ENCODE measurements at places on chromosomes 3 and 15.

GRCh38 chr15:57806003-57806402 is 99.5 kb downstream of the POLR2M start:
- no peak for DNase-seq

GRCh38 chr3:190579514-190580137 is 65.7 kb downstream of the IL1RAP start:
- DNase-seq, result no peak

DNA sequence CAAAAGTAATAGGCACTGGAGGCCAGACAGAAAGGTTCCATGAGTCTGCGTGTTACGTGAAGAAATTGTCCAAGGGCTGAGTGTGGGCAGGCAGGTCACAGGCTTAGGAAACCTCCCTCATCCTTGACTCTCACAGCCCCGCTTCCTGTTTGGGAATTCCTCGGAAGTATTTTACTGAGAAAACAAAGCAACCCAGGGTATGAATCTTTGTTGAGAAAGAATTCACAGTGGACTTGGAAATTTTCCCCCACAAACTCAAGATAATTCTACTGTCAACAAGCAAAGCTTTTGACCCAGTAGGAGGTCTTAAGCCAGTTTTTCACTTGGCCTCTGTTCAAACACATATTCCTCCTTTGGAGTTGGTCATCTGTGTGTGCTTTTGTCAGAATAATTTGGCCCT is 377.1 kb upstream of the TPM1 start:
- DNase-seq, result no peak

DNA sequence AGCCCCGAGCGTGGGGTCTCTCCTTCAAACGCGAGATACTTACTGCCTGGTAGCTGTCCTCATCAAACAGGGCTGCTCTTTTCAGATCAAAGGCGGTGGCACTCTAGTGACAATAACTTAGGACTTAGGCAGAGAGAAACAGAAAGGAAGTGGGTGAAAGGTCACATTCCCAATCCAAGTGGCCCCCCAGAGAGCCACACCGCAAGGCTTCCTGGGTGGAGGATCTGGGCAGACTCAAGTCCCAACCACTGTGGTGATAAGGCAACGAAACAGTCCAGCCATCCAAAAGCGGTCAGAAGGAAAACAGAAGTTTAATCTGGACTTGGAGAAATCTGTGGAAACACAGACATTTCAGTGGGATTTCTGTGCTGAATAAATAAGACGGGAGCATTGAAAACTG is 227.2 kb downstream of the ADAMTS17 start:
- no peak for DNase-seq

- DNase-seq, result no peak
Measured at GRCh38 chr15:56981160-56981559, 62.7 kb downstream of the TCF12 start.

GRCh38 chr3:193391902-193392301 is 13.3 kb upstream of the ATP13A5 start:
- no peak for DNase-seq

- DNase-seq, result no peak
Measured at GRCh38 chr3:81339040-81339845, 422.2 kb downstream of the GBE1 start.

- DNase-seq, result no peak
Measured at GRCh38 chr3:175743733-175744400, 884.7 kb downstream of the NAALADL2 start.

DNA sequence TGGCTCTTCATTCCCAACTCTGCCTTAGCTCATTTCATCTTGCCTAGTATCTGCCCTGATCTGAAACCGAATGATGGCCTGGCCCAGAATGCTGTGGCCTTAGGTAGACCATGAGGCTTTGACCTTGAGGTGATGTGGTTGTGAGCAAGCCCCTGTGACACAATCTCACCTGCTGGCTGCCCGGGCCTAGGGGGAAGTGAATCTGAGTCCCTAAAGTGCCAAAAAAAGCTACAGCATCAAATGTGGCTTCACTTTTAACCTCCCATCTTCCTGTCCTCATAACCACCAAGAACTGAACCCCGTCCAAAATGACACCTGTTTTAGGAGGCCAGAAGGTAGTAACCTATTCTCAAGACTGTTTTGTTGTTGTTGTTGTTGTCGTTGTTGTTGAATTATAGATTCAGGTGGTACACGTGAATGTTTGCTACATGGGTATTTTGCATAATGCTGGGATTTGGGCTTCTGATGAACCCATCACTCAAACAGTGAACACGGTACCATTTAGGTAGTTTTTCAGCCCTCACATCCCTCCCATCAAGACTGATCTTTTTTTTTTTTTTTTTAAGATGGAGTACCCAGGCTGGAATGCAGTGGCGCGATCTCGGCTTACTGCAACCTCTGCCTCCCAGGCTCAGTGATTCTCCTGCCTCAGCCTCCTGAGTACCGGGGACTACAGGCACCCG is 54.6 kb downstream of the MCCC1 start:
- DNase-seq, result no peak

- no peak for DNase-seq
Measured at GRCh38 chr3:57036952-57037351, 23.5 kb upstream of the SPATA12 start.

- DNase-seq, result no peak
Measured at GRCh38 chr3:72282918-72283317, 498.0 kb upstream of the PROK2 start.

DNA sequence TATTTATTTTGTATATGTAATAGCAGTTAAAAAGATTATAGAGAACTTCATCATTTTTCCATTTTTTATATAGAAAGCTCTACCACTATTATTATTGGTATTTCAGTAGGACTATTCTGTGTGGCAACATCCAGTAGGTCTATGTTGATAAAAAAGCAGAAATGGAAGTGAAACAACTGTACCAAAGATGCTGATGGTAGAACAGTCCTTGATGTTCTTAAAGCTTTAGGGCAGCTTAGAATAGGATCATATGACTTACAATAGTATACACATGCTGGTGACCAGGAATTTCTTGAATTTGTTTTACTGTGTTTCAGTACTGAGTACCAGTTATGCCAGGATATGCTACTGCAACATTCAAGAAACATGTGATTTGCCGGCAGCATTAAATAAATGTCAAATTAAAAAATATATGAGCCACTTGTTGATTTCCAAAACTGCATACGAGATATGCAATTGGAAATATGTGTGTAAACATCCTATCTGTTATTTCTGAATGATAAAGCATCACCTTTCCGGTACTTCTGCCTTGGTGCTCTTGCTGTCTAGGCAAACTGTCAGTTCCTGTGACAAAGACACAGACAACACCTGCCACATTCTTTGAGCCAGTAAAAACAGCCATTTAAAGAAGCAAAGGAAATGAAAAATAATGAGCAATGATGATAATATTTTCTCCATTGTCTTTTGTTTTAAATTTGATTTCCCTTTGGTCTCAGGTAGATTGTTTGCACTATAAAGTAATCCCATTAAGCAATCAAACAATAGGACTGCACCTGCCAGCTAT is 649.2 kb downstream of the ZPLD1 start:
- no peak for DNase-seq

DNA sequence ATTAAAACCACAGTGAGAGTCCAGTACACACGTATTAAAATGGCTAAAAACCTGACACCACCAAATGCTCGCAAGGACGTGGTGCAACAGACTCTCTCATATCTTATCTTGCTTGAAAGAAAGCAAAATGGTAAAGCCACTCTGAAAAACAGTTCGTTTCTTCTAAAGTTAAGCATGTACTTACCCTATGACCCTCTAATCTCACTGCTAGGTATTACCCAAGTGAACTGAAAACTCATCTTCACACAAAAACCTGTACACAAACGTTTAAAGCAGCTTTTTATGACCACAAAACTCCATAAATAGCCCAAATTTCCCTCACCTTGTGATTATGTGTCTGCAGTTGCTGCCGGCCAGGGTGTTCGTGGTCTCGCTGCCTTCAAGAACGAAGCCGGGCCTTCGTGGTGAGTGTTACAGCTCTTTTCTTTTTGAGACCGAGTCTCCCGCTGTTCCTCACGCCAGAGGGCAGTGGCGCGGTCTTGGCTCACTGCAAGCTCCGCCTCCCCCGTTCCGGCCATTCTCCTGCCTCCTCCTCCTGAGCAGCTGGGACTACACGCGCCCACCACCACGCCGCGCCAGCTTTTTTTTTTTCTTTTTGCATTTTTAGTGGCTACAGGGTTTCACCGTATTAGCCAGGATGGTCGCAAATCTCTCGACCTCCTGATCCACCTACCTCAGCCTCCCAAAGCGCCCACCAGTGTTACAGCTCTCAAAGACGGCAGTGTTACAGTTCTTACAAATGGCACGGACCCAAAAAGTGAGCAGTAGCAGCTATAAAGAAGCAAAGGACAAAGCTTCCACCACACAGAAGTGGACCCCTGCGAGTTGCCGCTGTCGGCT is 165.4 kb downstream of the TJP1 start:
- no peak for DNase-seq

DNA sequence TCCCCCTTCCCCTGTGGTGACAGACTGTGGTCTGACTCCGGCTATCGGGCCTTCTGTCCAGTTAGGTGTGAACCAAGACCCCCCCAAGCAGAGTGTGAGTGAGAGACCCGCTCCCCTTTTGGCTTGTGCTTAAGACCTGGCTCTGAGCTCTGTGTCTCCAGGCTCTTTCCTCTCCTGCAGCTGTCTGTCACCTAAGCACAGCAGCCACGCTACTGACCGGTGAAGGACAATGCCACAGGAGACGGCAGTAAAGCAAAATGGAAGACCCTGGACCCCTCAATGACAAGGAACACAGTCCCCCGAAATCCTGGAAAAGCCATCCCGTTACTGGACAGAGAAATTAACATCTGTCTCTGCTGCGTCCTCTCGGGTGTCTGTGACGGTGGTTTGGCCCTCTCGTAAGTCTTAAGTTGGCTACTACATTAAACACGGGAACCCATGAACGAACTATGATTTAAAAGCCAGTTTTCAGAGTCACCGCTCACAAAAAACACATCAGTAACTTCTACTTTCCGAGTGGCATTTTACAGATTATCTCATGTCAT is 53.7 kb downstream of the CHSY1 start:
- no peak for DNase-seq

DNA sequence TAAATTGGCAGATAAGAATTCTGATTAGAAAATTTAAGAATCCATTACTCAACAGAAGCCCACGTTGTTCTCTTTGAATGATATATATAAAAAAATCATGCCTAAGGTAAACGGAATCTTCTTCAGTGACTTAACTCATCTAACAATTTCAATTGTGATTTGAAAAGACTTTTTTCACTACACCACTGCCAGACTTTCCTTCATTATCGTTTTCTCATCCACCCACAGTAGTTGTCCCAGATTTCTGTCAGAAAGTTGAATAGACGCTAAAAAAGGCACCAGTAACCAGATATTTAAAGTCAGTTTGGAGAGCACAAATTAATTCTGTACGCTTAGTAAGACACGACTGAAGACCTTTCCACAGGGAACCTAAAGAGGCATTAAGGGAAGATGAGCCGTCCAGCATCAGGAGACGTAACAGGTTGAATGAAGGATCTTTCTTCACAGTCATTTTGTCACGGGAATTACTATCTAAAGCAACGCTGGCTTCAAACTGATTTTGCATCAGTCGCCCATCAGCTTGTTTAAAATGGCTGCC is 1.3 kb downstream of the HIGD1A start:
- DNase-seq, result no peak

DNA sequence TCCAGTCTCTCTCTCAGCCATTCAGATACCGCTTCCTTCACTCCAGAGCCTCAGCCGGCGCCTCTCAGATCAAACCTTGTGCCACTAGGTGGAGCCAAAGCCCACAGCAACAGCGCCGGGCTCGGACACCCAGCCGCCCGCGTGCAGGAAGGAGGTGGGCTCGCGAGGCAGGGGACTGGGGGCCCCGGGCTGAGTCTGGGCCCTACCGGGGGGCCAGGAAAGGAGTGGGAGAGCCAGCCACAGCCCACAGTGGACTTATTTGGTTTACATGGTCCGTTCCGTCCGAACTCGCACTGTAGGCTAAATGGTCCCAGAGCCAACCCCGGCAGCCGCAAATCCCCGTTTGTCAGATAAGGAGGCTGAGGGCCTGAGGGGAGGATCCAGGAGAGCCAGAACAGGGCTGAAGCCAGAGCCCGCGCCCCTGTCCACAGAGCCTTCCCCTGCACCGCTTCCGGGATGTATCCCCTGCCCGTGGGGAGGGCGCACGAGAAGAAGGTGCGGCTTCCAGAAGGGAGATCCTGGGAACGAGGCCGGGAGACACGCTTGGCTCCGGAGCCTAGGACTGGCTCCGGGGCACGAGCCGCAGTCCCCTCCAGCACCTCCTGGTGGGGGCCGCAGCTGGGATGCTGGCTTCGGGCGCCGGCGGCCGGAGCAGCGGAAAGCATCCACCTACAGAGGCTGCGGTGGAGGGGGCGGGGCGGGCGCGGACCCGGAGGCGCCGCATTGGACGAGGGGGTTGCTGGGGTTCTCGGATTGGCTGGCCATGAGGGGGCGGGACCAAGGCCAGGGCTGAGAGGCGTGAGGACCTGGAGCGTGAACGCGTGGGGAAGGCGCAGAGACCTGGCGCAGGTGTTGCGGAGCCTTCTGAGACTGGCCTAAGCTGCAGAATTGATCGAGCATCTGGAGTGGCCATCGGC is 6.5 kb upstream of the CYP11A1 start:
- peak; percentile 95 for DNase-seq

- no peak for DNase-seq
Measured at GRCh38 chr15:65494076-65494475, 23.4 kb downstream of the DPP8 start.

GRCh38 chr3:18562364-18563154 is 137.4 kb upstream of the SATB1 start:
- no peak for DNase-seq

GRCh38 chr3:117674321-117674720 is 964.7 kb downstream of the TUSC7 start:
- no peak for DNase-seq

DNA sequence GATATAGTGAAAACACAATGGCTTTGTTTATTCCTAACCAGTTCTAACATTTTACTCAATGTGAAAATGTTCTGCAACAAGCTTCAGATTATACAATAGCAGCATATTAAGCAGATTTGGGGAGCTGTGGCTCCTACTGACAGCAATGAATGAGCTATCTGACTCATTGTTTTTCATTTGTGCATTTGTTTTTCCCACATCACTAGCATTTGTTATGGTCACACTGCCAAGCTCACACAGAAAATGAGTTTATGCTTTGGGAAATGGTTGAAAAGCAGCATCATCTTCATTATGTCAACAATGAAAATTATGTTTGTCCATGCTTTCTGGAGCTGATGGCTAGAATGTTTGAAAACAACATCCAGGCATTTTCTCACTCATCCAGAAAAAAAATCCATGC is 53.5 kb downstream of the ZPLD1 start:
- DNase-seq, result no peak

DNA sequence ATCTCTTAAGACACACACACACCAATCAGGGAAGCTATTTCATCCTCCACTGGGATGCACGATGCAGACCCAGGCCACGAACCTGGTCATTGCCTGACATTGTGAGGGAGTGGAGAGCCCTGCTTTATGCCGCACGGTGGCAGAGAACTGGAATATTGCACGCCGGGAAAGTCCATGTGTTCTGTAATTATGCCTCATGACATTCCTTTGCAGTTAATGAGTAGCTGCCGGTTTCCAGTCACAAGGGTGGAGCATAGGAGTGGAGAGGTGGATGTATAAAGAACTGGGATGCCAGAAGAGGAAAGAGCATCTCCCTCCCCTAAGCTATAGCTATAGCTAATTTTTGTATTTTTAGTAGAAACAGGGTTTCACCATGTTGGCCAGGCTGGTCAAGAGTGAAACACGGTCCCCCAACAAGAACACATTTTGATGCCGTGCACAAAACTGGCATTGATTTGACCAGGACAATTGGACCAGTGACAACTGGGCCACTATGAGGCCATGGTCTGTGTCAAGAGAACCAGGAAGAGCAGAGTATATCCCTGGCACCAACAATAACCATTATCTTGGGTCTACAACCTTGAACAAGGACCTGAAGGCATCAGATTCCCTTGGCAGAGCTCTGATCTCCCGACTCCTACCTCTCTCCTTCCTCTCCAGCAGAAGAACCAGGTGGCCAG is 51.4 kb downstream of the SH3BP5 start:
- DNase-seq, result no peak
